RCC 7860 (cell line): ENCODE measurements at places on chromosomes 3 and 15.

GRCh38 chr3:139248593-139249255 lies 95.1 kb upstream of the MRPS22 start:
- no peak for DNase-seq

GRCh38 chr15:33934921-33935320 lies 33.4 kb upstream of the CHRM5 start:
- no peak for DNase-seq

DNA sequence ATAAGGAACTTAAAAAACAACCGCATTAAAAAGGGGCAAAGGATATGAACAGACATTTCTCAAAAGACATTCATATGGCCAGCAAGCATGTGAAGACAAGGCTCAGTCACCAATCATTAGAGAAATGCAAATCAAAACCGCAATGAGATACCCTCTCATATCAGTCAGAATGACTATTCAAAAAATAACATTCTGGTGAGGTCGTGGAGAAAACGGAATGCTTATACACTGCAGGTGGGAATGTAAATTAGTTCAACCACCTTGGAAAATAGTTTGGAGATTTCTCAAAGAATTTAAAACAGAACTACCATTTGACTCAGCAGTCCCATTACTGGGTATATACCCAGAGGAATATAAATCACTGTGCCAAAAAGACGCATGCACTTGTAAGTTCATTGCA lies 496.6 kb upstream of the SGO1 start:
- peak; percentile 62 for DNase-seq

DNA sequence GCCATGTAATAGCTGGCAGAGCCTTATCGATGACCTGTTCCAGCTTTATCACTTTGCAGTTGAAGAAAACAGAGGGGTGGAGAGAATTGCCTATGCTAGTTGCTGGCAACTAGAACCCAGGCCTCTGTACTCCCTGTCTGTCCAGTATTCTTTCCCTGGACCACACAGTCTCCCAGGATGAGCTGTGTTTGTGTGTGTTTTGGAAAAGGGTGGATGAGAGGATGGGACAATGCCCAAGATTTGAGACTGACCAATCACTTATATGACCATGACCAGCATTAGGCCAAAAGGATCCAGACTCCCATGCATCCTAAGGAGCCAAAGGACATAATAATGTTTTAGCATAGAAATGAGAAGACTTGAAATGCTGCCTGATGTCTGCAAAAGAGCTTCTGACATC lies 102.6 kb downstream of the CD200R1L start:
- no peak for DNase-seq

DNA sequence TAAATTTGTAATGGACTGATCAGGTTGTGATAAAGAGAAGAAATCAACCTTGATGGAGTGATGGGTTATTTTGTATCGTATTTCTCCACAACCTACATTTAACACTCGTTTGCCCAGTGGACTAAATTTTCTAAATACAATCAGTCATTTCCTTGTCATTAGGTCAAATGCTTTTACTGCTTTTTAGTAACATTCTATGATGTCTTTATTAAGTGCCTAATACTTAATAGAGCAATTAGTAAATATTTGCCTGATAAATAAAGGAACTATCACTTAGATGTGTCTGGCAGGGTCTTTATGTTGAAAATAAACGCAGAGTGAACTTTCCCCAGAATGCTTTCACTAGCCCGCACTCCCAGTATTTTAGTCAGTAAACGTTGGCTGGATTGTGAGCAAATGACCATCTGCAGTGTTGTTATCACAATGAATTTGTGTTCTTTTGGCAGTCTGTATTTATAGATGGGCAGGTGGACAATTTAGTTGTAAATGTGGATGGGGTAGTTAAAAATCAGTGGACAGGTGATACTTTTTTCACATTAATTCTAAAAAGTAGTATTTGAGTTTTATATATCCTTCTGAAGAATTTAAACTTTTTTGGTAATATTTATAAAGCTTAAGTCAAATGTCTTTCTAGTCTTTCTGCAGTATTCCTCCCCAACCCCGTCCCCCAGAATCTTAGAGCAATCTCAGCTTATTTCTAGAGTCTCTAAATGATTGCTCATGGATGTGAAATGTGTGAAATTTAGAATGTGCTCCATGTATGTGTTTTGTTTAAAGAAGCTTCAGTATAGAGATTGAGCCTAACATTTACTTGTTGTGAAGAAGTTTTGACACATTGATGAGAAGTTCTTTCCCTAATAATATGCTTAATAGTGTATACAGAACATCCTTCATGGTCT lies 4.9 kb downstream of the USP3 start:
- no peak for DNase-seq

DNA sequence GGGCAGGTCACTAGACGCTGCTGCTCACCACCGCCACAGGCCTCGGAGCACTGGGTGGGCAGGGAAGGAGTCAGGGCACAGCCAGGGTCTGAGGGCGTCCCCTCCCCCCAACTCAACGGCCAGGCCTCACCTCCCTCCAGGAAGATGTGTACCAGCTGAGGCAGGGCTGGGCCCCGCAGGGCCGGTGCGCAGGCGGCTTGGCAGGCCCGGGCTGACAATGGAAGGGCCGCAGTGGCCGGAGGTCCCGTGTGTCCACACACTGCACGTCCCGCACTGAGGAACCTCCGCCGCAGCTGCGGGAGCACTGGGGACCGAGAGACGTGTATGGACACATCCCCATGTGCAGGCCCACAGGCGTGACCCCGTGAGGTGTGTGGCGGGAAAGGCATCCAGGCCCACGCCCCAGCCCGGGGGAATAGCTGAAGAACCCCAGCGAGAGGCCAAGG lies 47.4 kb downstream of the ADAMTS7 start:
- no peak for DNase-seq

DNA sequence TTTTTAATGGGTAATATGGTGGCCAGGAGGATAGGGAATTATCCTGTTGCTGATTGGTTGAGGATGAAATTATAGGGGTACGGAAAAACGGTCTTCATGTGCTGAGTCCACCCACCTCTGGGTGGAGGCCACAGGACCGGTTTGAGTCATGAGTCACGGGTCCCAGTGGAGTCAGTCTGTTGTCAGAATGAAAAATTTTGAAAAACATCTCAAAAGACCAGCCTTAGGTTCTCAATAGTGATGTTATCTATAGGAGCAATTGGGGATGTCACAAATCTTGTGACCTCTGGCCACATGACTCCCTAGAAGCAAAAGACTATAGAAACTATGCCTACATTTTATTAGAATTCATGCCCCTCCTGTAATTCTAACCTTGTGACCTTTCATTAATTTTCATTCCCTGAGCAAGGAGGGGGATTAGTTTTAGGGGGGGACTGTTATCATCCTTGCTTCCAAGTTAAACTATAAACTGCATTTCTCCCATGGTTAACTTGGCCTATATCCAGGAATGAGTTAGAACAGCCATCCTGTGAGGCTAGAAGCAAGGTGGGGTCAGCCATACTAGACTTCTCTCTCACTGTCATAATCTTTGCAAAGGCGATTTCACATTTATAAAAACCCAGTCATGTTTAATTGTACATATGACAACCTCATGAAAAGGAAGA lies 101.2 kb downstream of the TCF12 start:
- DNase-seq = no peak

- DNase-seq = no peak
Observed at GRCh38 chr3:181839039-181839915, 127.6 kb downstream of the SOX2 start.

DNA sequence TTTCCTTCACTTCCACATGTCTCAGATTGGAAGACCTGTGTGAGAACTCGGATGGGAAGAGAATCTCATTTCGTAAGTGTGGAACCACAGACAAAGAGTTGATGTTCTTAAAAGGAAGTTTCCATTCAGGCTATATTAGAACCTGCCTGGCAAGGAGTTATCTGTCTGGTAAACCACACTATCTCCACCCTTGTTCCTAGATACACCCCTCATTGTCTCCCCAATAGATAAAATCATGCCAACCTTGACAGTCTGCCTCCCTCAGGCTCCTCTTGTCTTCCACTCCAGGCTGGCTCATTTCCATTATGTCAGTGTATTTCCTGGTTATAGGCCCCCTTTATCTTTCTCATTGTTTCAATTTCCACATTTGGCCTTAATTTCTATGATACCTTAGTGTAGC lies 89.2 kb downstream of the TMEM108 start:
- no peak for DNase-seq

GRCh38 chr15:75069301-75069925 lies 46.0 kb downstream of the PPCDC start:
- DNase-seq = no peak

- no peak for DNase-seq
Observed at GRCh38 chr15:38193496-38193895, 59.1 kb upstream of the SPRED1 start.

- no peak for DNase-seq
Observed at GRCh38 chr3:126181398-126181725, 976 bp upstream of the ALDH1L1 start.

DNA sequence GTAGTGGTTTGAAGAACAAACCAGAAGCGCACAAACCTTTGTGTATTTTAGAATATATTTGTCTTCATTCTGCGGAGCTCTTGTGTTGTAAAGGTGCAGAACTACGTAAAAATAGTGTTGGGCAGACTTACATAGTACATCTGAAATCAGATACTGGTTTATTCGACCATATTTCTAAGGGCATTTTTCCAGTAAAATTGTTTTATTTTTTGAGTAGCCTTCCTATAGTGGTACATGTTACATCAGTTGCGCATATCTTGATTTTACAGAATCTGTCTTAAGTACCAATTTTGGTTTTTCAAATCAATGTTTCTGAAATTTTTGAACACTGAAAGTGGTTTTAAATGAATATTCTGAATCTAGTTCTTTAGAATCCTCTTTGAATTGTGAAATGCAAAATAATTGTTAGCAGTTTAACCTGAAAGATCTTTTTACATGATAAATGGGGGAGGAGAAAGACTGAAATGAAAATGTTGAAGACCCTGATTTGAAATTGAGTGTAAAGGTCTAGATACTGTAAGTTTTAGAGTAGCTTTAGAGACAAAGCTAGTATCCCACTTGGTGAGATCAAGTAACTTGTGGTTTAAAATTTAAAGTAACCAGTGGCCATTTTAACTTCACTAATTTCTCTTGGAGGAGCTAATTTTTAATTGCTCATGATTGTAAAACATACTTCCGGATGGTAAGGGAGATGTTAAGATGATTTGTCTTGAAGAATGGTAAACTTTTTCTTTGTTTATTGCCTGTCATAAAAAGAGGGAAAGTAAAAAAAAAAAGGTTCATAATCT lies 15.5 kb upstream of the CHD2 start:
- no peak for DNase-seq

DNA sequence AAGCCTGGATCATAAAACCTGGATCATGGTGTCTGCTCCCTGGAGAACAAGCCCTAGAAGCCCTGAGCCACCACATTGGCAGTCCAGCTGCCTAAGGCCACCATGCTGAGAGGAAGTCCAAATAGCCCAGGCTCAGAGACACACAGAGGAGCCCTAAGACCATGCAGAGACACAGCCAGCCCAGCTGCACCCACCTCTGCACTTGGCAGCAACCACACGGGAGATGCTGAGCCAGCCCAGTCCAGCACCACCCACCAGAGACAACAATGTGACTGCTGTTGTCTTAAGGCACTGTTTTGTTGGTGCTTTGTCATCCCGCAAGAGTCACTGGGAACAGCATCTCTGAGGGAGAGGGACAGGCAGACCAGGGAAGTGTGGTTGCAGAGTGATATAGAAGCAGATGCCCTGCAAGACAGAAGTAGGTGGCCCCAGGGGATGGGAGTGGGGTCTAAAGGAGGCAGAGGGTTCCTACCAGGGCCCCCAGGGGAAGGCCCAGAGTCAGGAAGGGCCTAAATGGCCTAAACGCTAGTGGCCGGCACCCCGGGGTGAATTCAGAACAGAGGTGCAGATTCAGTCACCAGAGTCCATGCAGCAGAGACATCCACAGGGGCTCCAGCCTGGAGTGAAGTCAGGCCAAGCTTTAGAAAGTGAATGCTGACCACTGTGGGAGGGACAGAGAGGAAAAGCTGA lies 105.4 kb upstream of the PRR20G start:
- no peak for DNase-seq

- no peak for DNase-seq
Observed at GRCh38 chr3:157199841-157200240, 39.9 kb upstream of the CCNL1 start.

- no peak for DNase-seq
Observed at GRCh38 chr3:144109944-144110343, 138.3 kb downstream of the DIPK2A start.

DNA sequence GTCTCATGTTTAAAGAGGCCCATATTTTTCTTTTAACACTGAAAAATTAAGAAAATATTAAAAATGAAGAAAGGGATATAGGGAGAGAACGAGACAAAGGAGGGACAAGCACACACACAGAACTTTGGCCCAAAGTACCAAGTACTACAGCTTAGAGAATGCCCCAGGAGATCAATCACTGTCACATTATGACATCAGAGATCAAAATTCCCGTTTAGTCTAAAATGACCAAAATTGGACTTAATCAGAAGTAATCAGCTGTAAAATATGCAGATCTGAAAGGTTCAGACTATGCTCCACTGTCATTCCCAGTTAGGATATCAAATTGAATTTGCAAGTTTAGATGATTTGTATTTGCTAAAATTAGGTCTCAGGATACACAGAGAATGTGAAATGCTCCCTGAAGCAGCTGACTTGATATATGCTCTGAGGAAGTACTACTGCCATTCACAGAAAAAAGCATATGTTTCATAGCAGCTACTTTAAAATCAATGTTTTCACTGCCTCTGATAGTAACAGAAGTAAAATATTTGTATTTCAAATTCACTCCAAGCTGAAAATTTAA lies 123.0 kb downstream of the PEAK1 start:
- DNase-seq = no peak
